ENCODE measurements at places on chromosomes 12 and 14. TPM values are rescaled to one million over a fixed set of nuclear protein-coding genes. Genes with fewer than 3 reads are reported as not detected.

VPS33A gene
- total RNA-seq = 21.4 TPM

GRCh38 chr12:75623631-75624154, 112.3 kb upstream of the KRR1 start:
- no peak for DNase-seq
- H3K4me3 ChIP-seq = no peak overlapping the region

DNA sequence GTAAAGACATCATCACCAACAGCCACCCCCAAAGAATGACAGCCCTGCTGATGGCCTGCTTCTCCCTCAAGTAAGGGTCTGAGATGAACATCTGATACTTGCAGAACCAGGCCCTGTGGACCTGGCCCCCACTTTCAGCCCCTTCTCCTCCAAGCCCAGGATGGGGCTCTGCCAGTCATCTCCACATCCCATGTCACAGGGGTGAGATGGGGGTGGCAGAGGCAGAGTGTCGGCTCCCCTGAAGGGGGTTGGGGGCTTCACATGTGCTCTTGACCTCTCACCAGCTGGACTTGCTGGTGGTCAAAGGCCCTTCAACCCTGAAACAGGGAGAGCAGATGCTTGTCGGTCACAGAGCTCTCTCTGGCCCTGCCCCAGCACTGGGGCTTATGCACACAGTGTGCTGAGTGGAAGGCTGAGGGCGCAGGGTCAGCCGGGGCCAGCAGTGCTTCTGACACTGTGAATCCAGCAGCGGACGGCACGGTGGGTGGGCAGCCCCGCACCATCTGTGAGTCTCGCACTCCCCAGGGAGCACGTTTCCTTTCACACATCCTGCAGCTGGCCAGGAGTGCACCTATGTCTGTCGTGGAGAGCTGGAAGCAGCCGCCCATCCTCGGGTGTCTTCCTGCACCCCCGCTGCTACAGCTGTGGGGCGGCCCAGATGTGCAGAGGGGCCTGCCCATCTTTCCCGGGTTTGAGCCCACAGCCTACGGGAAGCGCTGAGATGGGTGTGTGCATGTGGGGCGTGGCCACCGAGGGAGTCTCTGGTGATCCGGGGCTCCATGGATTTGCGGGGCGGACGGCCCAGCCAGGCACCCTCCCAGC, 94.3 kb downstream of the ADGRD1 start:
- no peaks in the 10 kb centered on the region for H3K27me3 ChIP-seq
- no peaks in the 10 kb centered on the region for H3K36me3 ChIP-seq
- peaks cover 4% of the 10 kb centered on the region for H3K4me1 ChIP-seq
- H3K27ac ChIP-seq = no peak overlapping the region
- H3K4me3 ChIP-seq = no peak overlapping the region
- DNase-seq = no peak

GRCh38 chr12:30462249-30462648, 233.4 kb downstream of the IPO8 start:
- H3K4me3 ChIP-seq = no peak overlapping the region
- no peak for DNase-seq
- H3K36me3 ChIP-seq = no peaks in the 10 kb centered on the region
- H3K27me3 ChIP-seq = no peaks in the 10 kb centered on the region

All from activated CD8-positive, alpha-beta T cell treated with anti-CD3 and anti-CD28 coated beads for 36 hours (primary cell).